ENCODE measurements at places on chromosomes 1 and 21.
A peak's percentile ranks its signal among the peaks of the same experiment; 100 is the strongest.

DNA sequence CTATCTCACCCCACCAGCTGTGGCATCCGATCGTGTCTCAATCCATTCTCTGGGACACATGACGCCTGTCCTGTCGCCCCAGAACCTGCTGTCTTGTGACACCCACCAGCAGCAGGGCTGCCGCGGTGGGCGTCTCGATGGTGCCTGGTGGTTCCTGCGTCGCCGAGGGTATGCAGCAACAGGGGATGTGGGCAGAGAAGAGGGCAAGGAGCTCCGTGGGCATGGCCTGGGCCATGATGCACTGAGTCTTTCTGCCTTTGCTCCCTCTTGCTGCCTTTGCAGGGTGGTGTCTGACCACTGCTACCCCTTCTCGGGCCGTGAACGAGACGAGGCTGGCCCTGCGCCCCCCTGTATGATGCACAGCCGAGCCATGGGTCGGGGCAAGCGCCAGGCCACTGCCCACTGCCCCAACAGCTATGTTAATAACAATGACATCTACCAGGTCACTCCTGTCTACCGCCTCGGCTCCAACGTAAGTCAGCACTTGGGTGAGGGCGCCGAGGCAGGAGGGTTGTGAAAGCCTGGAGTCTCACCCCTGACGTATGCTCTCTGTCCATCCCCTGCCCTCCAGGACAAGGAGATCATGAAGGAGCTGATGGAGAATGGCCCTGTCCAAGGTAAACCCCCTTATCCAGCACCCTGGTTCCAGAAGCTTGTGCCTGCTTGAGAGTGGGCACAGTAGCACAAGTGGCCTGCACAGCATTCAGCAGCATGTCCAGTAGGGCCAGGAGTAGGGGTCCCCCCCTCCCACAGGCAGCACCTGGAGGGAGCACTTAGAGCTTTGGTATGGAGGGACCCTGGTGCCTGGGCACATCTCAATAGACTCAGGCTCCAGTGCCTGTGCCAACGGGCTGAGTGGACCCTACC, 8.8 kb downstream of the TINAGL1 start:
- DNase-seq = no peak

DNA sequence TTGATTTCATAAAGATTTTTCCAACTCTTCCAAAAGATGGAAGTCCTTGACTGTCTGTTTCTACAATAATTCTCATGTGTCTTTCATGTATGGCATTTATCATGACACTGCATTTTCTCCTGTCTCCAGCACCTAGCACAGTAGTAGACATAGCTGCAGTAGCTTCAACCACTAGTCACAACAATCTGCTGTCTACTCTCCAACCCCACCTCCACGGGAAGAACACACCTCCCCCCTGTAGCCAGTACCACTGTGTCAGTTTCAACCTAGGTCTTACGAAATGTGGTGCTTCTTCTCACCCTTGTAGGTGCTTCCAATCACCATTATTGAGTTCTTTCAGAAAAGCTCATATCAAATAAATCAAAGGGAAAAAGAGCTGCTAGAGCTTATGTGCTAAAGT, 425.1 kb upstream of the ADAMTS5 start:
- no peak for DNase-seq

DNA sequence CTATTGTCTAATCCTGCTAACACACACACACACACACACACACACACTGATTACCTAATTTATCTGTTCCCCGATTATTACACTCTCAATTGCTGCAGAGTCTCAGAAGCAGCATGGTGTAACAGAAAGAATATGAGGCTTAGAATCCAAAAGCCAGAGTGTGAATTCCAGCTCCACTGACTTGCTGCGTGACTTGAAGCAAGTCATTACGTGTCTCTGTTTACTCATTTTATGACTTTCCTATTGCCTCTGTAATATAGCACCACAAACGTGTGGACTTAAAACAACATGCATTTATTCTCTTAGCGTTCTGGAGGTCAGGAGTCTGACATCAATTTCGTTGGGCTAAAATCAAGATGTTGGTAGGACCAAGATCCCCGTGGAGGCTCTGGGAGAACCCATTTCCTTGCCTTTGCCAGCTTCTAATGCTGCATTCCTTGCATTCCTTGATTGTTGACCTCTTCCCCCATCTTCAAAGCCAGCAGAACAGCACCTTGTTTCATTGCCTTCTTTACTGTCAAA, 55.9 kb upstream of the ATP5PO start:
- DNase-seq = no peak

DNA sequence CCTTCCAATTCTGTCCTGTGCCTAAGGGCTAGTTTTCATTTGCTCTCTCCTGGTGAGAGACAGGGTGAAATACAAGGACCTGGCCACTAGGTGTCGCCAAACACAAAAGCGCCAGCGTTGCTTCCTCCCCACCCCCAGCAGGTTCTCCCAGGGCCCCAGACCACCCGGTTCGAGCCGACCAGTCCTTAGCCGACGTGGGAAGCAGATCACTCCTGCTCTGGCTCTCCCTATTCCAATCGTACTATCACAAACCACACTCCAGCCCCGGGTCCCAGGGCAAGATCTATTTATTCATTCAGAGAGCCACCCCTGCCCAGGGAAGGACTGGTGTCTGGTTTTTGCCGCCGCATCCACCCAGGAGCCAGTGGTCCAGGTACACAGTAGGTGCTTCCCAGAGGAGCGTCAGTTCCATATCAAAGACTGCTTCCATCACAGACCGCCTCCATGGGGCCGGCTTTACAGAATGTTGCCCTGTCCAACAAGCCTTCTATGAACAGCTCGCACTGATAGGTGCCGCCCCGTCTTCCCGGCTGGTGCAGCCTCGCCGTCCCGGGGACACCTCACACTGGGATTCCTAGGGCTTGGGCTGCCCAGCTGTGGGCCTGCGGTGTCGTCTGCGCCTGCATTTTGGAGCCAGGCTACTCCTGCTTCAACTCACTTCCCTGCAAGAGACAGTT, 35.0 kb downstream of the CTNNBIP1 start:
- peak; percentile 85 for DNase-seq

GRCh38 chr1:25927521-25928265, 21.5 kb upstream of the STMN1 start:
- DNase-seq = peak; percentile 57

GRCh38 chr1:17023102-17023501, 11.4 kb upstream of the ATP13A2 start:
- no peak for DNase-seq

DNA sequence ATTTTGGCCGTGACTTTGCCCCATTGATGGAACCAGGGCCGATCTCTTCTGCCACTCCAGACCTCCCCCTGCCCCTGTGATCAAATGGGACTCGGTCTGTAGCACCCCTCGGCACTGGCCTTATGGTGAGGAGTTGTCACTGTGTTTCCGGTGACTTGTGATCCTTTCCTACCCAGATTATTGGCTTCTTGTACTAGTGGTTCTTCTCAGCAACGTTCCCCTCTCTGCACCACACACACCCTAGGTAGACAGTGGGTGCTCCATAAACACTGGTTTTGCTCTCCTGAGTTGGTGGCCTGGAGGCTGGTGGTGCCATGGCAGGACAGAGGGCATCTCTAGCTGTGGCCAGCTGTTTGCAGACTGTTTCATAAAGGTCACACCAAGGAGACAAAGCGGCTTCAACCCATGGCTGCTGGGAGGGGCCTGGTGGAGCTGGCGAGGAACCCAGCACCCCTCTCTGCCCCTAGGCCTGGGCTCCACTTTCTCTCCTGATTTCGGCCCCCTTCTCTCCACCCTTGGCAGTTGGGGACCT, 50.7 kb downstream of the DHRS3 start:
- no peak for DNase-seq

DNA sequence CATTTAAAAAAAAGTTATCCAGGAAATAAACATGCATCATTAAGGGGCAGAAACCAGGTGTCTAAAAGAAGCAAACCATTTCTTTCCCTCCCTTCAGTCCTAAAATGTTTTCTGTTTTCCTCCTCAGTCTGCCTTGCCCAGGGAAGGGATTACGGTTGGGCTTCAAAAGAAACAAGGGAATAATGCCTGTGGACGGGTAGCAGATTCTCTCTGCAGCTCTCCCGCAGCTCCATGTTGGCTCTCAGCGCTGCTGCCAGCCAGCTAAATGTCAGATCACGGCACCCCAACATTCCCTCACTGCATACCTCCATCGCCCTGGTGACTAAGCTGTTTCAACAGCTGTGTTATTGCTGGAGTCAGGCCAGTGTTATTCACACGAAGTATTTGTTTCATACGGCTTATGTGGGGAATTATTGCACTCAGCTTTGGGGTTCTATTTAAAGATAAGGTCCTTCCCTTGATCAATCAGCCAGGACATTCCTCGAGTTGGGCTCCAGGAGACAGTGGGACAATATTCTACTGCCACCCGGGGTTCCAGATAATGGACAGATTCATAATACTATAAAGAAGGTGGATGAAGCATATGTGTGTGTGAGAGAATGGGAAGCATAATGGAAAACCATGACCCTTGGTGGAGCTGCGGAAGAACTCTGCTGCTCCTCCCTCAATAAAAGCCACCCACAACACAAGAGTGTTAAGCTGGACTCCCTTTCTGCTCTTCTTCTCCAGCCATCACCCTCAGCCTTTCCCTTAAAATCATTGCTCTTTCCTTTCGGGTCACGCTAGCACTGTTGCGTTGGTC, 58.2 kb downstream of the WLS start:
- DNase-seq = peak; percentile 69

DNA sequence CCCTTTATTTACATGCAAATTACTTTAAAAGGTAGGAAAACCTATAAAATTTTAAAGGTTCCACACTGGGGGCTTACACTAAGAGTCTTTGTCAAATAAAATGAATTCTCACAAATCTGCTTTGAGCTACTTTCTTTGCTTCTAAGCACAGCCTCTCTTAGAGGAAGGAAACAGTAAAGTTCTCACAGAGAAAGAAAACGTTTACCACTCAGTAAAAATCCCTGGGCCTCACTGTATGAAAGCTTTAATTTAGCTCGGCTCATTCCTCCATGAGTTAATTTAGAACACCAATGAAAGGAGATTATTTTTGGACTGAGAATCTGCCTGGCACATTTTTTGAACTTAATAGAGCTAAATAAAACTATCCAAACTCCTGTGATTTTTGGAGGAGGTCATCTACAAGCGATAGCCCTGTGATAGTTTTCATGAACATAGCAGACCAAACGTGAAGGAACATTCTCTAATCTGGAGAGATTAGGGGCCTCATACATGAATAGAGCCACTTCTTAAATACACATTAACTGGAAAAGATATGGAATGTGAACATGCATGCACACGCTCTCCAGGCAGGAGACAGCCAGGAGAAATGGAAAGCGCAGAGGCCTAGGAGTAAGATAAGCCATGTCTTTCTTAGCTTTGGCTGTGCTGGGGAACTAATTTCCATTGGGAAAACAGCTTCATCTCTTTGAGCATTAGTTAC, 32.8 kb downstream of the PRRX1 start:
- DNase-seq = no peak

DNA sequence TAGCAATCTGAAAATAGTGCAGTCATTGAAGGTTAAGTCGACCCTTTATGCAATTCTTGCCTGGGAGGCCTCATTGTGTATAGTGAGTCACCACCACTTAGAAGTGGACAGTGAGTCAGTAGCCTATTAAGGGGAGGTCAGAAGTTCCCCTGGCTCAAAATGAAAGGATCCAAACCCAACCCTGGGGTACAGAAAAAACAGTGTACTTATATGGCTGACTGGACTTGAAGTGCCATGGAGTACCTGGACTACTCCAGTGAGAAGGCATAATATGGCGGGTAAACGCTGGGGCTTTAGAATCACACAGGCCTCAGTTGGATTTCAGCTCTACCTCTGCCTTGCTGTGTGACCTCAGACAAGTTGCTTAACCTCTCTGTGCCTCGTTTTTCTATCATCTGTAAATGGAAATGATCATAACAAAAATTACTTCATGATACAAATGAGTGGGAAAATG, 2.2 kb upstream of the BCL9 start:
- no peak for DNase-seq

DNA sequence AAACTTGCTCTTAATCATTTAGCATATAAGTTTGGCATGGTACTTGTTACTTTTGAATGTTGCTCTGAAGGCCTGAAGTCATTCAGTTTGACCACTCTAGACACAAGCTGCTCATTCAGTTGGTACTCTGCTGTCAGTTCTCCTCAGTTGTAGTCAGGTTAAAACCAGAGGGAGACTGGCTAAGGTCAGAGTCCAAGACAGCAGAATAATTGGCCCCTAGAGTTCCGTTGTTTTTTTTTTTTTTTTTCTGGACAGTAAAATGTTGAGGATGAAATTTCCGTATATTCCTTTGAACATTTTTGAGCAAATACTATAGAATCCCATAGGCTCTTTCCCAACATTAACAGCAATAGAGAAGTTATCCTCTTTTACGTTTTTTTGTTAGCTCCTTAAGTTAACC, 9.4 kb downstream of the ZBTB40 start:
- no peak for DNase-seq

DNA sequence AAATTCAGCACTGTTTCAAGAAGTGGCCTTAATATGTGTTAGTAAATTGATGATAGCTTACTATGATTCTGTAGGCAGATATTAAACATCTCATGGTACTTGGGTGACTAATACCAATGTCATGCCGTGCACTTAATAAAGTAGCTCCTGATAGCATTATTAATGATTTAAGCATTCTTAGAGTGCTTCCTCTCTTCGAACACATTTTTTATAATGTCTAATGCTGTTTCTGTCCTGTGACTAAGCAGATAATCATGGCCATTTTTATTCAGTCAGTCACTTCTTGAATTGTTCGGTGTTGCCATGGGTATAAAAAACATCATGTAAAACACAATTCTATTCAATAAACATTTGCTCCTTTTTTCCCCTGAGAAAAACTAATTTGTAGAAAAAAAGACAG, 804.6 kb upstream of the ADGRL4 start:
- DNase-seq = no peak

DNA sequence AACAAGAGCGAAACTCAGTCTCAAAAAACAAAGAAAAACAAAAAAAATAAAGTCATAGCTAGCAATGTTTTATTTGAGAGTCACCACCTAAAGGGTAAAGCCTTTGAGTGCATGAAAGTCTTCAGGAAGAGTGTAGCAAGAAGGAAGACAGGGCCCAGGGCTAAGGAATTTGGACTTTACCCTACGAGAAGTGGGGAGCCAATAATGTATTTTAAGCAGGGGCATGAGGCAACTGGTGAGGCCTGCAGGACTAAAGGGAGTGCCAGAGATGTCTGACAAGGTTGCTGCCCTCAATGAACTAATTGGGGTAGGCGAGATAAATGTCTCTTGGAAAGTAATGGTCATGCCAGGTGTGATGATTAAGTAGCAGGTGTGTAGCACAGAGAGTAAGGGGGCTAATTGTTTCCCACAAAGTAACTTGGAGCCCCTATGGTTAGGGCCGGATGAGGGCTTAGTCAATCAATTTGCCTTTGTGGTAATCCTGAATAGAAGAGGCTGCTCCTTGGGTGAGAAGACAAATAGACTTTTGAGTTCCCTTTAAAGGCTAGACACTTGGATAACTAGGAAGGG, 31.6 kb upstream of the CACNA1E start:
- no peak for DNase-seq

GRCh38 chr1:111190931-111191451, 9.5 kb downstream of the DENND2D start:
- DNase-seq = no peak

DNA sequence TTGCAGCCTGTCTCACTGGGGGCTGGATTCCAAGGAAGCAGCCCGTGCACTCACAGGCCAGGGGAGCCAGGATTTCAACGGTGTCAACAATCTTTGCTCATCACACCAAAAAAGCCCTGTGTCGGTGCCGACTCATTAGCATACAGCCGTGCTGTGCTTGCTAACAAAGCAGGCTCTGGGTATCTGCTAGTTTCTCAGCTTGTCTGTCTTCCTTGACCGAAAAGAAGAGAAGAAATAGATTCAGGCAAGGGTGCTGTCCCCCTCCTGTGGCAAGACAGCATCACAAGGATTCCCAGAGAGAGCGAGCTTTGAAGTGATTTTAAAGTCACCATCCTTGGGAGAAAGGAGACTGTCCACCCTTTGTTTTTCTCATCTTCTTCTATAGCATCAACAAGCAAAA, 214.7 kb downstream of the SDCCAG8 start:
- DNase-seq = no peak

Data from right forelimb (tissue), 1 donor.